ENCODE measurements at places on chromosomes 6 and 20. TPM values are rescaled to one million over a fixed set of nuclear protein-coding genes. Genes with fewer than 3 reads are reported as not detected.

The CRISP3 gene
- total RNA-seq = not detected

DNA sequence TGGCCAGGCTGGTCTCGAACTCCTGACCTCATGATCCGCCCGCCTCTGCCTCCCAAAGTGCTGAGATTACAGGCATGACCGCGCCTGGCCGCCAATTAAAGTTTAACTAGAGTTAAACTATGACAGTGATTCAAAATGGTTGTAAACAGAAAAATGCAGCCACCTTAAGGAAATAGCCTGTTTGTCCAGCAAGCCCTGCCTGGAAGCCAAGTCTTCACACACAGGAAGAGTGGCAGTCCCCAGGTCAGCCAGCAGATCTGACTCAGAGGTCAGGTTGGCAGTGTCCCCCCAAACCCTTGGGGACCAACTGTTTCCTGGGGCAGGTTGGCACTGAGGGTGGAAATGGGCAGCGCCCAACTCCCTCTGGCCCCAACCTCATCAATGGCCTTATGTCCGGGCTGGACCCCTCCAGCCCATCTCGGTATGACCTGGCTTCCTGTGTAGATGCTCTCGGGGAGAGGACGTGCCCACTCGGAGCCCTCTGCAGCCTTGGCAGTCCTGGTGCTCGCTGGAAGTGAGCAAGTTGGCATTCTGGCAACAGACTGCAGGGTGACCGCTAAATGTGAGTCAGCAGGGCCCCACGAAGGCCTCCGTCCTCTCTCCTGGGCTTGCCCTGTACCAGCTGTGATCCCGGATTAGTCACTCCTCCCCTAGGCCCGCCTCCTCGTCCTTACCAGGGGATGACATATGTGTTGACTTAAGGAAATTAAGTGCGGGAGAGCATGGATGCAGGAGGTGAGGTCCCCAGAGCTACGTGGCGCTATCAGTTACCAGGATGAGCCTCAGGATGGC, 9.7 kb upstream of the HSP90AB1 start:
- peak; percentile 94 for DNase-seq
- H3K4me3 ChIP-seq = peak overlapping the region; percentile 54
- H3K4me1 ChIP-seq = peaks cover 35% of the 10 kb centered on the region

The C6orf141 gene
- 0.55 TPM for total RNA-seq

The NMBR gene
- total RNA-seq = not detected

The TFAP2A gene
- total RNA-seq = 2.1 TPM

DNA sequence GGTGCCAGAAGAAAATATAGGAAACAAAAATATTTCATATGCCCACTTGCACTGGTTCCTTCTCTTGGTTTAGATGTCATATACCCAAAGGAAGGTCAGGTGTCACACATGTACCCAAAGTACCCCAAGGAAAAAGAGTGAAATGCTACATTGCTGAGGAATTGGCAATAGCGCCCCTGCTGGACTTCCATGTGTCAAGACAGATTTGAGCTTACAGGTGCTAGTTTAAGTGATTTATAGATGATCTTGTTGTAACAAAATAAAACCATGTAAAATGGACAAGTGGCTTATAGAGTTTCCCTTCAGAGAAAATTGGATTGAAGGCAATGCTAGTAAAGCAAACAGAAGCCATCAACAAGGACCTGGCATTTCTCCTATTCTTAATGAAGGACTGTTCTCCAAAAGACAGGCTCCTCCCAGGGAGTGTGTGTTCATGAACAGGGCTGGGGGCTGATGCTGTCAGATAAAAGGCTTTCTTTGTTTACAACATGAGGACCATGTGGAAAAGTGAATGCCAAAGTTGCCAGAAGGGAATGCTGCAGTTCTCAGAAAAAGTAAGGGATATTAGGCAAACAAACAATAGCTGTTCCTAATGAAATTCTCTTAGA, 64.3 kb upstream of the PAK5 start:
- H3K36me3 ChIP-seq = no peaks in the 10 kb centered on the region
- H3K4me1 ChIP-seq = no peaks in the 10 kb centered on the region
- H3K4me3 ChIP-seq = no peak overlapping the region
- H3K27ac ChIP-seq = no peak overlapping the region

The SYNJ2 gene
- total RNA-seq = 28.4 TPM

The FGD2 gene
- total RNA-seq = not detected

The ALDH5A1 gene
- 3.7 TPM for total RNA-seq

The ISM1 gene
- 0.98 TPM for total RNA-seq

The PSMB1 gene
- 192 TPM for total RNA-seq

GRCh38 chr20:48238326-48238725, 453.0 kb upstream of the SULF2 start:
- no peaks in the 10 kb centered on the region for H3K36me3 ChIP-seq
- H3K4me3 ChIP-seq = no peak overlapping the region
- H3K27me3 ChIP-seq = no peaks in the 10 kb centered on the region
- peak overlapping the region; percentile 77 for H3K27ac ChIP-seq
- peak; percentile 94 for DNase-seq
